Stimulated activated CD8-positive, alpha-beta memory T cell treated with anti-CD3 and anti-CD28 coated beads, Interleukin-12 subunit alpha, Interleukin-12 subunit beta, amount 100 ng/mL, for 4 hours (primary cell): ENCODE measurements at places on chromosomes 5 and 9.
A peak's percentile ranks its signal among the peaks of the same experiment; 100 is the strongest.

DNA sequence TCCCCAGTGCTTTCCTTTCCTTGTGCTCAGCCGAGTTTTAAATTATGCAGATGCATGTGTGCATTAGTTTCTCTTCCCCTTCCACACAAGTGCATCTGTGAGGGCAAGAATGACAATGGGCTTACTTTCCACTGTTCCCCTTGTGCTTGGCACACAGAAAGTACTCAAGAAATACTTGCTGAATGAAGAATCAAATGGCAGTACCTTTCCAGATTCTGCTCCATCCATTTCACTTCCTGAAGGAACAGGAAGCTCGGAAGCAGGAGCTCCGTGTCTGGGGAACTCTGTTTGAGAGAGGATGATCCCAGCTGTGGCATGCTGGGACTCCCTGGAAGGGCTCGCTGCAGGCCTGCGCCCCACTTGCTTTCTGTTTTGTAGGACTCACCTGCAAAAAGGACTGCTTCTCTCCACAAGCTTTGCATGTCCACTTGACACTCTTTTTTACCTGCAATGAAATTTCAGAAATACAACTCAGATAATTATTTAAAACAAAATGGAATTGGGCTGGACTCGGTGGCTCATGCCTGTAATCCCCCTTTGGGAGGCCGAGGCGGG lies 5.5 kb downstream of the MRNIP start:
- no peak for DNase-seq

DNA sequence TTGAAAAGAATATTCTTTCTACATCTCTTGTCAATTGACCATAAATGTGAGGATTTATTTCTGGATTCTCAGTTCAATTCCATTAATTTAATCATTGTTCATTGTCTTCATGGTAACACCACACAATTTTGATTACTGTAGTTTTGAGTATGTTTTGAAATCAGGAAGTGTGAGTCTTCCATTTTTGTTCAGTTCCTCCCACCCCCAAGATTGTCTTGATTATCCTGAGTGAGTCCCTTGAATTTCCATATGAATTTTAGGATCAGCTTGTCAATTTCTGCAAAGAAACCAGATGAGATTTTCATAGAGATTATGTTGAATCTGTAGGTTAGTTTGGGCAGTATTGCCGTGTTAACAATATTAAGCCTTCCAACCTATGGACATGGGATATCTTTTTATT lies 9.5 kb downstream of the CYFIP2 start:
- DNase-seq, result no peak

DNA sequence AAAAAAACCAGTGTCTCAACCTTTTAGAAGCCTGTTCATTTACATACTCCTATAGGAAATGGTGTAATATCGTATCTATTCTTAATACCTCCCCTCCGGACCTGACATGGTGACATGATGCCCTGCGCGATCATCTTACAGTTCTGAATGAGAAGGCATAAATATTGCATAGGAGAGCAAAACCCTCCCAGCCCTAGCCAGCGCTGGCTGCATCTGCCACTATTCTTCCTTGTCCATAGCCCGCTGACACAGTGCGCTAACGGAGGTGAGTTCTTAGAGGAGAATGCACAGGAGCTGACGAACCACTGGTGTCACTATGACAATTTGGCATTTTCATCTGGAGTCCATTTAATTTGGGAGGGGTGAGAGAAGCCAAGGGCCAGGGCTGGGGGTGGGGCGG lies 290.1 kb downstream of the EFNA5 start:
- no peak for DNase-seq

DNA sequence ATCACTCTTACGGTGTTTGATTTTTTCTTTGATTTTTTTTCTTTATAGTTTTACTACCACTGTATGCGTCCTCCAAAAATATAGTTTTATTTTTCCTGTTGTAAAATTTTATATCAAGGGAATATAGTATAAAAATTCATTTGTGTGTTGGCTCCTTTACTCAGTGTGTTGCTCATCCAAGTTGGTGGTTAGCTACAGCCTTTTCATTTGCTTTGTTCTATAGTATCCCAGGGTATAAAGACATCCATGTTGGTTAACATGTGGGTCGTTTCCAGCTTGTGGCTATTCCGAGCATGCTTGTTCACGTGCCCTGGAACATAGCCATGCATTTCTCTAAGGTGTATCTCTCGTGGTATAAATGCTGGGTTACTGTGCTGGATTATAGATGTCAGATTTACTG lies 54.8 kb upstream of the DAB2 start:
- DNase-seq, result no peak

GRCh38 chr5:150203832-150204589 lies 14.1 kb downstream of the SLC6A7 start:
- DNase-seq, result no peak

- DNase-seq, result no peak
These were observed 66.0 kb downstream of the ARHGEF37 start for GRCh38 chr5:149647334-149647733.

GRCh38 chr5:114148253-114148652 lies 213.6 kb upstream of the KCNN2 start:
- no peak for DNase-seq

- peak; percentile 8 for DNase-seq
These were observed 192.6 kb upstream of the RASA1 start for GRCh38 chr5:87074934-87075541.

DNA sequence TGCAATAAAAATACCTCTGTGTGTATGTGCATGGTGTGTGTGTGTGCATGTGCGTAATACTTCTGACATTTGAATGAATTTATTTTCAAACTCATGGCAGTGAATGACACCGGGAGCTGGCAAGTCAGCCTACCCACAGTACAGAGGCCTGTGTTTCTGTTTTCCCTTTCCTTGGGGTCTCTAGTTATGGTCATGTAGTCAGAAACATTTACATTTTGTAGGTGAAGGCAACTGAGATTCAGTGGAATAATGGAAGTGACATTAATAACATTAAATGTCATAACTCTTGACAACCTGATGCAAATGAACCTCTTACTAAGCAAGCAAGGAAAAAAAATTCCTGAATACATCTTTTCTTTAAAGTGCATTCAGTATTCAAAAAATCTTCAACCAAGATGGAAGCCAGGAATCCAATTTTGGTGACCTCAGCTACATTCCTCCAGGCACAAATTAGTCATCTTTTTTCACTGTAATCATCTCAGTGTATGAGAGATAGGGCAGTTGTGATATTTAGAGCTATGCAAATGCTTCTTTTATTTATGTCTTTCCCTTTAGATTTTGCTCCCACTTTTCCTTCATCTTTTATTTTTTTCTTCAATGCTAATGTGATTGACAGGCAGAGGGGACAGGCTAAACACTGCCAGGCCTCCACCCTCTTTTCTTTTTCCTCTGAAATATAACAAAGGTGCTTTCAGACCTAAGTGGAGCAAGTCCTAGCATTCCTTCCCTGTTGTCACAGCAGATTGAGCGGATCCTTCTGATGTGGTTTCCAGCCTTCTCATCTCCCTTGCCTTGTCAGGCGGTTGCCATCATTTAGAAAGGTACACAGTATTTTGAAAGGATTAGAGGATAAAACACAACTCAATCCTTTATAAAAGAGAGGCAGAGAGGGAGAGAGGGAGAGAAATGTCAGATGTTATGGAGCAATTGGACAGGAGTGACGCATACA lies 569.8 kb upstream of the ADAMTS16 start:
- no peak for DNase-seq
